Putamen (tissue), 1 donor: ENCODE measurements at places on chromosomes 1 and 21.

- no peak for DNase-seq
These were observed 11.7 kb downstream of the NR5A2 start for GRCh38 chr1:200038981-200039848.

GRCh38 chr21:38273745-38274542 lies 17.2 kb downstream of the KCNJ15 start:
- no peak for DNase-seq

DNA sequence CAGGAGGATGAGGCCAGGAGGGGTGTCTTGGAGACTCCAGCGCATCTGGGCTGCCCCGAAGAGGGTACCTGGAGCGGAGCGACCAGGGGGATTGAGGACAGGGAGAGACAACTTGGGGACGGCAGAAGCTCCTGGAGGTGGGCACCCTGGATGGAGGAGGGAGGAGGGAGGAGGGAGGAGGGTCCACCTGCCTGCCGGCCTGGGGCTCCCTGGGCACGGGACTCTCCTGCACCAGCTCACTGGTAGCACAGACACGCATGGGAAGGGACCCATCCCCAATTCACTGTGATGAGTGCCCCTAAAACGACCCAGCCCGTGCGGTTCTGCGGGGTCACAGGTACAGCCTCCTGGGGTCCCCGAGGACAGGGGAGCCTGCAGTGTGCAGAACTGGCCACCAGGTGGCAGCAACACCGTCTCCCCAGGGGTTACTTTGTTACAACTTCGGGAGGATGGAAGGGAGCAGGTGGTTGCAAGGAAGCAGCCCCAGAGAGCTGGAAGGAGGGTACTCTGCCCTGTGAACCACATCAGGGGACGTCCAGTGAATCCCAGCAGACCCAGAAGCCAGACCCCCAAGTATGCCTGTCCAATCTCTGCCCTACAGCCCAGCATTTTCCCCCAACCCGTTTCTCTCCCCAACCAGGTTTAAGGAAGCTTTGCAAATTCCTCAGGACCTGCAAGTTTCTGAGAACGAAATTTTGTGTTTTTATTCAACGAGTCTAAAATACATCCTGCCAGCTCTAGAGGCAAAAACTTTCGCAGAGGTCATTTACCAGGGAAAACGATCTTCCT lies 482.4 kb downstream of the NPHP4 start:
- DNase-seq: peak; percentile 57

DNA sequence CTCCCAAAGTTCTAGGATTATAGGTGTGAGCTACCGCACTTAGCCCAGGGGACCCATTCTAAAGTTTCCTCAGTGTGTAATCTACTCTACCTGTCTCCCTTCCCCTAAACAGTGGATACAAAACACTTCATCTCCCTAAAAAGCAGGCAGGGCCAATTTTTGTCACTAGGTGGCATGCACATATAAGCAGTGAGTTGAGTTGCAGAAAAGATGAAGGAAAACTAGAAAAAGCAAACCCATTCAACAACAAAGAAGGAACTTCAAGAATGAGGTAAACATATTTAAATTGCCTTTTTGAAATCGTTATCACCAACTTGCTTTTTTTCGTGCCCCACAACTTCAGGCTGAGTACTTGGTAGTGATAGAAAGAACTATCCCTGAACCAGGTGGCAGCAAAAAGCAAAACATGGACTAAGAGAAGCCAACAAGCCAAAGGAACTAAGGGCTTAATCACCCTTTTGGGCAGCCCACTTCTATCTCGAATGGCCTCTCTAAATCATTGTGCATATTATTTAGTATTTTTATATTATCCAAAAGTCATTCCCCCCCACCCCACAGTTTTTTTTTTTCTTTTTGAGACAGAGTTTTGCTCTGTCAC lies 19.7 kb upstream of the ALDH9A1 start:
- DNase-seq: peak; percentile 42

DNA sequence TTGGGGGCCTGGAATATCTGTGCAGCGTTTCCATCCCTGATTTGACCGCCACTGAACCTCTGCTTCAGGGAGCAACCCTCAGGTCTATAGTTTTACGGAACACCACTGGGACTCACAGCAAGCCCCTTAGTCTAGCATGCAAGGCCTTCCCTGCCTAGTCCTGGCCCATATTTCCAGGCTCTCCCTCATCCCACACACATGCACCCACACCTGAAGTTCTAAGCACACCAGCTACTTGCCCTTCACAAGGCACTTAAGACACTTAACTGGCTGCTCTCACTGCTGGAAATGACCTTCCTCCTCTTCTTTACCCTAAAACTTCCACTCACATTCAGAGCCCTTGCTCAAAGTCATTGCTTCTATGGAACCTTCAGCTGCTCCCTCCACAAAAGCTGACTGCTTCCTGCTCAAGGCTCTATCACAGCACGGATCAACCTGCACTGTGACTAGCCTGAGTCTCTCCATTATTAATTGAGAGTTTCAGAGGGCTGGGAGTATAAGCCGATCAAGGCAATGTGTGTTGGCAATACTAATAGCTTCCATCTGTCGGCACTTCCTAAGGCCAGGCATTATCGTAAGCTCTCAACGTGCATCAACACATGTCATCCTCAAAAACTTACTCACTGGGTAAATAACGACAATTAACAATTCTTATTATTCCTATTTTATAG lies 84.3 kb downstream of the RRAGC start:
- DNase-seq: no peak

GRCh38 chr1:231806623-231807495 lies 180.3 kb downstream of the DISC1 start:
- peak; percentile 37 for DNase-seq

DNA sequence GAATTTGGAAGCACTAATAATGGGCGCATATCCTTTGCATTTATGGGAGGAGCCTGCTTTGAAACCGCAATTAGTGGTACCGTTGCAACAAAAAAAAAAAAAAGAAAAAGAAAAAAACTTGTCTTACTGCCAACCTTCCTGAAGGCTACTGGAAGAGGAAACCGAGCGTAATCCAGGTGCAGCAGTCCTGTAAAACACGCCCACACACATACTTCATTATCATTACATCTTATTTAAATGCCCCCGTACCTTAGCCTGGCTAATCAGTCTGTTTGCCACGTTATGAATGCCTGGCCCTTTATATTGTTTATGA lies 686 bp upstream of the ZNF281 start:
- DNase-seq: no peak

- no peak for DNase-seq
These were observed 77.8 kb upstream of the CACHD1 start for GRCh38 chr1:64392109-64392508.

DNA sequence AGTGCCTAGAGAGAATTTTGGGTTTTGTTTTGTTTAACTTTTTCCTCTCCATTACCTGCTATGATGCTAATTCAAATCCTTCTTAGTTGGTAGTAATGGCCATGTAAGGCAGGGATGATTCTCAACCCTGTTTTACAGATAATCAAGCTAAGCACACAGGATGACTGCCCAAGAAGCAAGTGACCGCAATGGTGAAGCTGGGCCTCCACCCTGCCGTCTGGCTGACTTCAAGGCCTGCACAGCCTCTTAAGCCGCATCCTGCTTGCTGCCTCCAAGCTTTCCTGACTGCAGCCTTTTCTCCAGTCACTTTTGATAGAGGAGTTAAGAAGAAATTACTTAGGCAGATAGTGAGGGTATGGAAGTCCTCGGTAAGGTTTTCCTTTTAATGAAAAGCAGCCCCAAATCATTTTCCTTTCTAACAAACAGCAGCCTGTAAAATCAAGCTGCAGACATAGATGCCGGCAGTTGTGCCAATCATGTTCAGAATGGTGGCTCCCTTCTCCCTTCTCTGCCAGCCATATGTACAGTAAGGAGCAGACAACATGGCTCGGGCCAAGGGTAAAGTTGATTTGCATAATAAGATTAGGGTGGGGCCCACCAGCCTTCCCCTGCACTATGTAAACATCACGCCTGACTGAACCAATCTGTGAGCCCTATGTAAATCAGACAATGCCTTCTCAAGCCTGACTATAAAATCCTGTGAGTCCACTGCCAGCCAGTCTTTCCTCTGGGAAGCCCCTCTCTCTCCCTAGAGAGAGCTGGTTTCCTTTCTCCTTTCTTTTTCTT lies 8.8 kb upstream of the CTBS start:
- no peak for DNase-seq

DNA sequence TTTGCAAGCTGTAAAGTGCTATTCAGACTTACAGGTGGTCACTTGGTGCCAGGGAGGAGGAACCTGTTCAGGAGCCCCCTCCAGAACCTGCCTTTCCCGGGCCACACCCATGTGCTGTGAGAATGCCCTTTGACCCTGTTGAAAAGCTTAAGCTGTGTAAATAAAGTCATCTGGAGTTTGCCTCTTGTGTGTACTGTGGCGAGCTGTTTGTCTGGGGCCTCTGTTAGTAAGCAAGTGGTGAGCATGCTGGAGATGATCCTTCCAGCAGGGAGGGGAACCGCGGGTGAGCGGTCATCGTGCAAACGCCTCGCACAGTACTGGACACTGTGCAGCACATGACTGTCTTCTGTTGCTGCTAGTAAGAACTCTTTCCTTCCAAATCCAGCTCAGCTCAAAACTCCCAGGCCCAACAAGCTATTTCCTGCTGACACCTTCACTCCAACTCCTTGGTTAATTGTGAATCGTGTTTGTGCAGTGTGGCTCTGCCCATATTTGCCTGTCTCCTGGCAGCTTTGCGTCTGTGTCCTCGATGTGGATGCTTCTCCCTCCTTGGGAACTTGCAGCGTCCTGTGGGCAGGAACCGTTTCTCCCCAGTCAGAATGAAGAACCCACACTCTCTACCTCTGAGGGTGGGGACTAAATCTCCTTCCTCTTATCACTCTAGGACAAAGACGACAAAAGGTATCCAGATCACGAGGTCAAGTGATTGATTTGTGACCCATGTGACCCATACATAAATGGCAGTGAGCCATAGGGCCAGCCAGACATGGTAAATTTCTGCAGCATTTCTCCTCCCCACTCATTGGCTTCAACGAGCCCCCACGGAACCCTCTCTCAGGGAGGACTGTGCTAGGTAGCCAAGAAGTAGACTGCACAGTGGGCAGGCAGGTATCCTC lies 13.9 kb upstream of the BTG2 start:
- DNase-seq: peak; percentile 36

DNA sequence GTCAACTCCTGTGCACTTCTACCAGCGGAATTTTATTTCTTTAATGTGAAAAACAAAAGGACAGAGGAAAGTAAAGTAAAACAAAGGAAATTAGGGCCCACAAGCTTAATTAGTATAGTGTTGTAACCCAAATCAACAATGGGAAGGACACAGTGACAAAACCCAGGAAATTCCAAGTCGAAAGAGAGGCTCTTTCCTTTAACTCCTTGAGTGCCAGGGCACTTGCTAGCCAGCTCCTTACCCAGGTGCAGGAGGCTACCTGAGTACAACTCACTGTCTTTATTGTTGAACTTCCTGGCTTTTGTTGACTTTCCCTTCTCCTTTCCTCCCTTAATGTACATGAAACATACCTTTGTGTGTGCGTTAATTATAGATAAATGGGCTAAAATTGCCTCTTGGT lies 55.0 kb downstream of the PEX14 start:
- DNase-seq: no peak

GRCh38 chr21:34274001-34274400 lies 89.8 kb upstream of the KCNE2 start:
- DNase-seq: no peak

- DNase-seq: no peak
These were observed 46.0 kb downstream of the OPTC start for GRCh38 chr1:203539831-203540546.

DNA sequence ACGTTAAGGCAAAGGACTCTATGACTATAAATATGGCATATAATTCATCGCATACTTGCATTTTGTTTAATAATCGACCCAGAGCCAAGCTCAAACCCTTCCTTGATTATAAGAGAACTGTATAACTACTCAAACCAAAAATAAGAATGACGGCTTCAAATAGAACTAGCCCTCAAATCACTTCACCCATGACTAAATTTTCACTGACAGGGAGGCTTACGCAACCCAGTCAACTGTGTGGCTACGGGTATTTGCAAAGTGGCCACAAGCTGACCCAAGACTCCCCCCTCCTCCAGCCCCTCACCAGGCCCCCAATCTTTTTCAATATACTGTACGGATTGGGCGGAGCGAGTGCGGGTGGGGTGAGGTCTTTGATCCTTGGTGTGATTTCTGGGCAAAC lies 268.3 kb downstream of the ASTN1 start:
- DNase-seq: no peak

- DNase-seq: no peak
These were observed 964.6 kb downstream of the BRINP3 start for GRCh38 chr1:189513091-189513490.

DNA sequence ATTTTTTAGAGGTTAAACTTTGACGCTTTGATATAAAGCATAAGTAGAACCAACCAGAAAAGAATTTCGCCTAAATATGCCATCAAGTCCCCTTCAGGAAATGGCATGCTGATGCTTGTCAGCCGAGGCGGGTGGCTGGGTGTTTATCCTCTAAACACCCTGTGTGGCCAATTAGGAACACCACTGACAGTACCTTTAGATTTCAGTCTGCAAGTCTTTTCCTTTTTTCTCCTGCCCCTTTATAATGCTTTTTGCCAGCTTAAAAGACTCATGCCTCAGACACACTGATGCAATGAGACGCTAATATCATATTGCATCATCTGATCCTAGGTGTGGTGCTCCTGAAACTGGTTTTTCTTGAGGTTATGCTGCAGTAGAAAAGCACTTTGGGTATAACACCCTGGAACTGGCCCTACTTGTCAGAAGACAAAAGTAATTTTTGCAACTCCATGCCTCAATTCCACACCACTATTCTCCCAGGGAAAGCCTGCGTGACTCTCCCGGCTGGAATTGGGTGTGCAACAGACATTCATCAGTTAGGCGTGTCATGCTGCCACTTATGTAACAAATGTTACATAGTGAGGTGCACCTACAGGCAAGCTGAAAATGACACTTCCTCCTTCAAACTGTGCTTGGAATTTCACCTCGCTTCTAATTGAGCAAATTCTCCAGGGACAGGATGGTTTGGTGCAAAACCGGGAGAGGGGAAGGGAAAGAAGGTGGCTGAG lies 2.0 kb upstream of the RCC2 start:
- peak; percentile 66 for DNase-seq
